ENCODE measurements at places on chromosomes 4 and X.

DNA sequence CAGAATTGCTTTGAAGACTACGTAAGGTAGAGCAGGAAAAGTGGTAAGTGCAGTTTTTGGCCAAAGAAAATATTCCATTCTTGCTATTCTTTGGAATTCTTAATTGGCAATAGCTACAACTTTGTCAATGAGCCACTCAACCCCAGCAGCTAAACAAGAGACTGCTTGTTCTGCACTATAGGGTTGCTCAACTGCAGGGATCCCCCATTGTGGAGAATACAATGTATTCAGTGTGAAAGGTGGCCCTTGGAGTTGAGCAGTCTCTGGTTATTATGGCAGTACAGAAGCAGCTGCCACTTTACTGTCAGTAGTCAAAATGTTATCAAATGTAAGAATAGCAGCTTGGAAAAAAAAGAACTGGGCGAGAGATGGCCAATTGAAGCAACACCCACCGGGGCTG is 808.7 kb downstream of the CENPC start:
- DNase-seq = no peak

DNA sequence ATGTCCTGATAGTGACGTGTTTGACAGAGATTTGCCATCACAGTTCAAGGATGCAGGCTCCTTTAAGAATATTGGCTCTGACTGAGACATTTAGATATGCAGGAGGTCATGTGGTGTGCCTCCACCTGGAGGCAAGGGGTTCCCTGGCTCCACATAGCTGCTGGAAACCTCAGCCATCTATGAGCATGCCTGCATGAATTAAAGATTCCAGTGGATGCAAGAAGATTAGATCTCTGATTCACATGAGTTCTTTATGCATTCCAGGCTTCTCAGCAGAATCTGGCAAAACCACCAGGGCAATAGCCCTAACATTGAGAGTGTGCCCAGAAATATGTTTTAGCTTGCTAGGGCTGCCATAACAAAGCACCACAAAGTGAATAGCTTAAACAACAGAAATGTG is 298.5 kb upstream of the AADAT start:
- no peak for DNase-seq

GRCh38 chr4:42533042-42533441 is 123.9 kb downstream of the ATP8A1 start:
- no peak for DNase-seq

DNA sequence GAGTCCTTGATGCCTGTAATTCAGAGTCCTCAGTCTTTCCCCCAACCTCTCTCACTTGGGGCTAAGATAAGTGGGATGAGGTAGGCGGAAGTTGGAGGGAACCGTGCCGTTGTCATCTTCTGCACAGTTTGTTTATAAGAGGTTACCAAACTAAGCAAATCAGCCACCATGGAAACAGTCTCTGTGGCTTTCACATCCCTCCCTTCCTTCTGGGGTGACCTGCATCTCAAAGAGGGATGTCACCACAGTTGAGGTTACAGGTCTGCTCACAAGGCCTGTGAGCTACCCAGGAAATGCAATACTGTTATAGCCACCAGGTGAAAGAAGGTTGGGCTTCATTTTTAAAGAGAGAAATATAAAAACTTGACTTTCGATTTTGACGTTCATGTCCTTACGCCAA is 26.3 kb downstream of the RTL5 start:
- DNase-seq = no peak

- no peak for DNase-seq
Measured at GRCh38 chr4:106764774-106765173, 271.3 kb downstream of the DKK2 start.

- no peak for DNase-seq
Measured at GRCh38 chr4:67201334-67201733, 344.0 kb downstream of the CENPC start.

DNA sequence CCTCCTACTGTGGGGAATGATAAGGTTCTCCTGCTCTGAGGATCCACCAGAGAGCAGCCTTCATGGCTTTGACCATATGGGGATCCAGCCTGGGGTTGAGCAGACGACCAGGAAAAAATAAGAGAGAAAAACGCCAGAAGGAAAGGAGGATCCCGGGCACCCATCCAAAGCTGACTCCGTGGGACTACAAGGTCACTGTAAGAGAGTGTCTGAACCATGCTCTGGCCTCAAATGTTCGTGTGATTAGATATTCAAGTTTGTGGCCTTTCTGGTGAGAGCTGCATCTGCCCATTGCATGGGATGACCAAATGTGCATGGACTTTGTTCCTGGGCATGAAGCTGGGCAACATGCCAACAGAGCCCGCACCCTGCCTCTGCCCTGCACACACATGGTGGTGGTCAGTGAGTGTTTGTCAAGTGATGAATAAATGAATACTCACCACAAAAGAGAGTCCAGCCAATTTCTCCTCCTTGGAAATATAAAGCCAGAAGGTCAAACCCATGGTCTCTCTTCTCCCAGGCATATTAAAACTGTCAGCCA is 346.0 kb upstream of the GATB start:
- no peak for DNase-seq

DNA sequence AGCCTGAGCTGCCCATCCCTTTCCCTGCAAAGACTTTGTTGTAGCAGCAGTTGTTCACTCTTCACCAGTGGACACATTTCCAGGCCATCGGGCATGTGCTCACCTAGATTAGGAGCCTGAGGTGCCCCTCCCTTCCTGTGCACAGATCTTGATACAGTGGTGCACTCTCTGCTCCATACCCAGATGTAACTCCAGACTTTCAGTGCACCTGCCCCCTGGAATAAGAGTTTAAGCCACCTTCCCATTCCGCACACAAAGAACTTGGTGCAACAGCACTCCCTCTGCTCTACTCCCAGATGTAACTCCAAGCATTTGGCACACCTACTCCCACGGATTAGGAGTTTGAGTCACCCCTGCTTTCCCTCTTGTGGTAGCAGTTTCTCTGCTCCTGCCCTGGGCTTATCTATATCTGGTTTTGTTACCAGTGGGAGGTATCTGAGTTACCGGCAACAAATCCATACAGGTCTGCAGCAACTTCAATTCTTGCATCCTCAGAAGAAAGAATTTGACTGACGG is 36.0 kb upstream of the PLK4 start:
- DNase-seq = no peak

DNA sequence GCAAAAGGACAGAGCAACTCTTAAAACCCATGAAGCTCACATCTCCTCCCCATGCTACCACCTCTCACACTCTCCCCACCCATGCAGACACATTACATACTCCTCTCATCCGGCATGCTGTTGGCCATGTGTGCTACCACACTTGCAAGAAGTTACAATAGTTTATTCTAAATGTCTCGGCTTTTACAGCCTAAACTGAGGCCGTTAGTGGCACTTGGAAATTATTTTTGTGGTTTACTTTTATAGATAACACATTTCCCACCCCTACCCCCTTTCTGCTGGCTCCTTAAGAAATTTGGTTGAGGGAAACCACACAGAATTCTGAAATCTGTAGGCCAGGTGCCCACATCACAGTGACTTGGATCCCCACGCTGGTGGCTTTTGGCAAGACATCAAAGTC is 141.1 kb upstream of the HHIP start:
- no peak for DNase-seq

- no peak for DNase-seq
Measured at GRCh38 chrX:46447384-46447783, 97.8 kb downstream of the ZNF674 start.

DNA sequence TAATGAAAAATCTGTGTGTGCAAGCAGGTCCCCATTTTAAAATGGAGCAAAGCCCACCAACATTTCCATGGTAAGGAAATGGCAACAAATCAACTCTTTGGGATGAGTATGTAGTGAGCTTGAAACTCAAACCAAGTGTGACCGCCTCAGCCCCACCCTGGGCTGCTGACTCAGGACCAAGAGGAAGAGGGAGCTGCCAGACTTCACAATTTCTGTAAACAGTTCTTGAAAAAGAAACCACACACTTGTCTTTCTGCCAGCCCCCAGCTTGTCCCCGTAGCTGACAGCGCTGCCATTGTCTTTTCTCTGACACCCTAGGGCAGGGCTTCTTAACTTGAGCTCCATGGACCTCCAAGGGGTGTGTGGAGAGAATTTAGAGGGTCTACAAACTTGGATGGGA is 10.3 kb downstream of the RTL5 start:
- DNase-seq = no peak

DNA sequence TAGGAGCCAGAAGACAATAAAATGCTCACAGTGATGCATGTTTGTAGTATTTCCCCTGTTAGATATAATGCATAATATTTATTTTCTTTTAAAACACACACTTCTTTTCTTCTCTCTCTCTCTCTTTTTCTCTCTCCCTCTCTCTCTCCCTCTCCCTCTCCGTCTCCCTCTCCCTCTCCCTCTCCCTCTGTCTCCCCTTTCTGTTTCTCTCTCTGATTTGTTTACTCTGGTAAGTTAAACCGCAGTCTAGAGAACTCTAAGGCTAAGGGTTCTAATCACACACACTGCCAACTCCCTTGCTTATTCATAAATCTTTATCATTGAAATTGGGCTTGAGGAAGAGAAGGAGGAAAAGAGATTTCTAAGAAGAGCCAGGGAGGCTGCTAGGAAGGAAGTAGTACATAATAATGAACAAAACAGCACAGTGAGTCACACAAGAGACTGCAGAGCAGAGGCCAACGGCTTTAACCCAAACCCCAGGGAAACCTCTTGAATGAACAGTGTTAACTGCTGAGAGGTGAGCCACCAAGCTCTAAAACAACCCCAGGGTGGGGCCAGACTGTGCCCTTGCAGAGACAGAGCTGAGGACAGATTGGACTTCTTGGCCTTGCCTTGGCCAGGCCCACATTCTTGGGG is 9.1 kb upstream of the PHOX2B start:
- no peak for DNase-seq

GRCh38 chr4:30495251-30495650 is 224.9 kb upstream of the PCDH7 start:
- no peak for DNase-seq

GRCh38 chr4:177016541-177017141 is 223.9 kb upstream of the VEGFC start:
- DNase-seq = no peak

DNA sequence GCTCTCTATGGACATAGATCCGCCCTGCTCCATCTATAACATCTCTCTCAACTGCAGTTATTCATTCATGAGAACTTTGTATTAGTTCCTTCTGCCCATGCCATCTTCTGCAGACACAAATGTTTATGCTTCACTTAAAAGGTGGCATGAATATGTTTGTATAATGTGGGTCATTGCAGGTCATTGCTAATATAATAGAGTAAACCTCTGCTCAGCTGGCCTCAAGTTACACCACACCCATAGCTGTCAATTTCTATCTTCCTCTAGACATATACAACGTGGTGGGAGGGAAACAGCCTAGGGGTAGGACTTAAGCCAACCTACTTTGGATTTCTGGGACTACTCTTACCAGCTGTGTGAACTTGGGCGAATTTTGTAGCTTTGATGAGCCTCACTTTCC is 129.8 kb downstream of the ATXN3L start:
- DNase-seq = no peak

- no peak for DNase-seq
Measured at GRCh38 chrX:41019041-41019392, 66.2 kb upstream of the USP9X start.

GRCh38 chr4:20493761-20494353 is 206.4 kb upstream of the PACRGL start:
- no peak for DNase-seq

DNA sequence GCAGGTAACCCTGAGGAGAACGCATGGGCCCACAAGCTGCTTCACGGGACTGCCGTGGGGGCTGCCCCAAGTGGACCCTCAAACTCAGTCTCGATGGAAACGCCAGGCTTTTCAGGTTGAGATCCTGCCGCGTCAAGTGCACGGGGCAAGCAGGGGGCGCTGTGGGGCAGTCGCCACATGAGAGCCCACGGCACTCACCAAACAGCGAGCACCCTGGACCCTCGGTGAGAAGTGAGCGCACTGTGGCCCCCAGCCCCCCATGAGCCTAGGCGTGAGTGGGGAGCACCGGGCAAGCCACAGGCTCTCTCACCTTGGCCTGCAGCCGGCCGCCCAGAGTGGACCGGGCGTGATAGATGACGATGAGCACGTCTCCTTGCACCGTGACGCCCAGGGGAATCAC is 50.9 kb upstream of the CPLX1 start:
- DNase-seq = no peak

- no peak for DNase-seq
Measured at GRCh38 chr4:149353241-149353640, 462.4 kb downstream of the IQCM start.

GRCh38 chr4:148786699-148787098 is 344.5 kb upstream of the NR3C2 start:
- DNase-seq = no peak

DNA sequence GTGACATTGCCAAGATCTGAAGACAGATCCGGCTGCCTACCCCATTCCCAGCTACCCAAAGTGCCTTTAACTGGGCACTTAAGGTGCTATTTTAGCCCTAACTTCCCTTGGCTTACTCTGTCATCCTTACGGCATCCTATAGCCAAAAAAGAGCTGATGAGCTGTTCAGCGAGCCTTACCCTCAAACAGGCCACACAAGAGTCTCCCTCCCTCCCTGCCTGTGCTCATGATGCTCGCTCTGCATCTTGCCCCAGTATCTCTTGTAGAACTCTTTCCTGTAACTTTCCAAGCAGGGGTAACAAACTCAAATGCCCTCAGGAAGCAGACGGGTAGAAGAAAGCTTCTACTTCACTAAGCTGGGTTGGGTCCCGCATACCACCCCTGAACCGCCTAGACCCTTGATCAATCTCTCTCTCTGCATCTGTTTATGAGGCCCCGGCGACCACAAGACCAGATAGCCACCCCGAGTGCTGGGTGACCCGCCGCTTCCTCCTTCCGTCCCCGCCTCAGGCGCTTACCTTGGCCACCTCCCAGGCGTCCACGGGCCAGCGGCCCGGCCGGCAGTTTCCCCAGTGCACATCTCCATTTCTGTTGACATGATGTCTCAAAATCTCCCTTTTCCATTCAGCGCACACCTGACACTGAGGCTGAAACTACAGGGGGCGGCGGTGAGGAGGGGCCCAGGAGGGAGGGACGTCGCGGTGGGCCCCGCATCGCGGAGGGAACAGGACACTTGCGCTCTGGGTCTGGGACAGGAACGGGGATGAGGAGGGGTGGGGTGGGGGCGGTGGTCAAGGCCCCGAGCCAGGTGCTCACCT is 663 bp downstream of the CXorf38 start:
- peak; percentile 4 for DNase-seq

Data from activated CD8-positive, alpha-beta memory T cell treated with anti-CD3 and anti-CD28 coated beads for 48 hours (primary cell).